ENCODE measurements at places on chromosomes 5 and 9.

GRCh38 chr9:108186642-108187395, 669.0 kb downstream of the ACTL7B start:
- no peak for DNase-seq

- DNase-seq, result no peak
Measured at GRCh38 chr9:124593200-124593599, 86.0 kb upstream of the NR5A1 start.

- no peak for DNase-seq
Measured at GRCh38 chr5:172322028-172322965, 38.7 kb upstream of the UBTD2 start.

GRCh38 chr5:145408048-145408341, 427.1 kb downstream of the PRELID2 start:
- no peak for DNase-seq

GRCh38 chr9:124617477-124618141, 110.4 kb upstream of the NR5A1 start:
- DNase-seq, result peak; percentile 63

- no peak for DNase-seq
Measured at GRCh38 chr9:128593039-128593438, 40.7 kb downstream of the SPTAN1 start.

DNA sequence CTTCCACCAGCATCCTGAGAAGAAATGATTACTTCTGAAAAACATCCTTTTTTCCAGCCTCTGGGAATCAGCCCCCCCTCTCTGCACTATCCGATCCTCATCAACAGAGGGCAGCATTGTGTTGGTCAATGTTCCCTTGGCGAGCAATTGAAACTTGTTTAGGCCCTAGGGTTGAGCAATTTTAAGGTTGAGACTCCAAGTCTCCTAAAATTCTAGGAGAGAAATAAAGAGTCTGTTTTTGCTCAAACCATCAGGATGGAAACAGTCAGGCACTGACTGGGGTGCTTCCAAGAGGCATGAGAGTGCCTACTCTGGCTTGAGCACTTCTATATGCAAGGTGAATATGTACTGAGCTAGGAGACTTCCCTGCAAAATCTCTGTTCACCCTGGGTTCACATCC, 12.4 kb upstream of the CYFIP2 start:
- peak; percentile 7 for DNase-seq

DNA sequence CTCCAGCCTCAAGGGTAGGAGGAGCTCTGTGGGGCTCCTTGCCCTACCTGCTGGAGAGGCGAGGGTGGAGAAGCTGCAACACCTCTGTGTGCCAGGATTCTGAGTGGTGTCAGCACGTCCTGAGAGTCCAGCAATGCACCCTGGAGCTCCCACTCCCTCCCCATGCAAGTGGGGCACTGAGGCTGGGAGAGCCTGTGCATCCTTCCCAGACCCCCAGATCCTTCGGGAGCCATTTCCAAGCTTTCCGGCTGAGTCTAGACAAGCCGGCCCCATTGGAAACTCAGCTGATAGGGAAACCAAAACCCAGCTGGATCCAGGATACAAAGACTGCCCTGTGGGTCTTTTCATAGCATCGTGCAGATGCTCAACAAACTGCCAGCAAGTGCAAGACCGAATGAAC, 1.8 kb downstream of the FAM163B start:
- DNase-seq, result no peak

DNA sequence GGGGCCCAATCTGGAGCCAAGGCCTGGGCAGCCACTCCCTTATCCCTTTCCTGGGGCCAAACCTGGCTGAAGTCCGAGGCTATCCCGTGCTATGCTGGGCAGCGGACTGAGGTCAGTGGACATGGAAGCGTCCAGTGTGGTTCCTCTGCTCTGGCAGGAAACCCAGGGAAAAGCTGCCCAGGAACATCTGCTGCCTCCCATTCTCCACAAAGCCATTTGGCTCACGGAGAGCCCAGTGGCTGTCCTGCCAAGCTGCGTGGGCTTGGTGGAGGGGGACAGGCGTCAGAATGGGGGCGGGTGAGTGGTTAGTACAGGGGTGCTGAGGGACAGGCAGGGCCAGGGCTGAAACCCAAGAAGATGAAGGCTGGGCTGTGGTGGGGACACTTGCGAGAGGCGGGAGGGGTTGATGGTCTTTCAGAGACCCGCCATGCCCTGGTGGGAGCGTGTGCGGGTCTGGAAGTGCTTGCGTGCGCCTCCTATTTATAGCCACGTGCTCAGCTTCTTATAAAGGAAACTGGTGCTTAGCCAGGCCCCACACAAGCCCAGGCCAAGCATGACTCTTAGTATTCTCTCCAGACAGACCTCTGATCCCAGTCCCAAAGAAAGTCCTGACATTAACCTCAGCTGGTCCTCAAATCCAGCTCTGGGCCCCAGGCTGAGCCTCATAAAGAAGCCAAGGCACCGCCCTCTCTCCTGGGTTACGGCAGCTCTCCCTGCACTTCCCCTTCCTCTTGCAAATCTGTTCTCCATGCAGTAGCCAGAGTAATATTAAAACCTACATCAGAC, 9.4 kb upstream of the SLC6A7 start:
- DNase-seq, result no peak

GRCh38 chr5:103706939-103707682, 144.5 kb upstream of the NUDT12 start:
- no peak for DNase-seq

DNA sequence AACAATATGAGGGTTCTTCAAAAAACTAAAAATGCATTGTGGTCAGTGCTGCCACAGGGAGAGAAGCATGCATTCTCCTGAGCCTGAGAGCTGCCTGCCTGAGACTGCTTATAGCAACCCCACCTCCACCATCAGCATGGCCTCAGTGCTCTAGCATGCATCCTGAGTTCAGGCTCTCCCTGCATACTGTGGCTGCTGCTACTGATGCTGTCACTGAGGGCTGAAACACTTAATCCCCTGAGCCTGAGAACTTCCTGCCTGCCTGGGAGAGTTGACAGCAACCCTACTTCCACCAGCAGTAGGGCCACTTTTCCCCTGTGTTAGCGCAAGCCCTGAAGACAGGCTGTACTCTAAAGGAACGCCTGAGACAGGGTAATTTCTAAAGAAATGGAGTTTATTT, 206.0 kb downstream of the FBXO4 start:
- no peak for DNase-seq

GRCh38 chr5:109411149-109411514, 1.4 kb upstream of the PJA2 start:
- DNase-seq, result no peak

Data from DMS79 treated with DMSO at 0.1 percent for 48 hours (cell line).